ENCODE measurements at places on chromosomes 12 and 14.

- H3K27ac ChIP-seq: no peak overlapping the region
- no peak overlapping the region for H3K4me3 ChIP-seq
- no peaks in the 10 kb centered on the region for H3K27me3 ChIP-seq
- H3K4me1 ChIP-seq: no peaks in the 10 kb centered on the region
- no peak for DNase-seq
Observed at GRCh38 chr12:120771097-120771496, 45.5 kb downstream of the ACADS start.

DNA sequence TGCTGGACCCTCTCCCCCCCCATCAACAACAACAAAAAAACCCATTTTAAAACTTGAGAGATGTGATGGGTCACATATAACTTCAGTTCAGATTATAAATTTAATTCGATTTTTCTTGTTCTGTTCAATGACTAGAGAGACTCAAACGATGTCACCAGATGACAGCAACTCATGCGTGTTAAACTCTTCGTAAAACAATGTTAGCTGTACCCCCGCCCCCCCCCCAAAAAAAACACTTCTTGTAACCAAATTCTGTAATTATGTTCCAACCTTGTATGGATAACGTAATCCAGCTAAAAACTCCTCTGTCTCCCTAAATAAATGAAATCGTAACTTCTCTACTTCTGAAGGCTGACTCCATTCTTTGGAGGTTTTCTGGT is 614 bp upstream of the NACA start:
- DNase-seq: no peak
- H3K4me3 ChIP-seq: peak overlapping the region; percentile 91
- peak overlapping the region; percentile 97 for H3K27ac ChIP-seq
- H3K27me3 ChIP-seq: no peaks in the 10 kb centered on the region
- H3K4me1 ChIP-seq: peaks cover 22% of the 10 kb centered on the region
- peaks cover 61% of the 10 kb centered on the region for H3K36me3 ChIP-seq

DNA sequence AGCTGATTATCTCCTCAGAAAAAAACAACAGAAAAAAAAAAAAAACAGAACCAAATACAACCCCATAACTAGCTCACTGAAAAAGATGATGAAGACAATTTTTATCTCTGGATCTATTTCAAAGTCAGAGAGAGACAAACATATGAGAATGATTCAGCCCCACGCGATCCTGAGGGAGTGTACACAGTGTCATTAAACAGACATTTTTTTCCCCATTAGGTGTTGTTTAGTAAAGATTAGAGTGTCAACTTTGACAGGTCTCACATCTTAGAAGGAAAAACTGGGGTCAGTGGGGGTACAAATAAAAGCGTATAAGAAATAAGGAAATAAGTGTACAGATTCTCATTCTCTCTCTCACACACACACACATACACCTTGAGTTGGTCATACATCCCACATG is 635.4 kb downstream of the NRXN3 start:
- no peak overlapping the region for H3K4me3 ChIP-seq
- H3K36me3 ChIP-seq: no peaks in the 10 kb centered on the region
- H3K4me1 ChIP-seq: peaks cover 13% of the 10 kb centered on the region
- no peaks in the 10 kb centered on the region for H3K27me3 ChIP-seq

GRCh38 chr14:22479776-22480464 is 109.1 kb downstream of the DAD1 start:
- H3K27ac ChIP-seq: no peak overlapping the region
- DNase-seq: no peak
- H3K36me3 ChIP-seq: no peaks in the 10 kb centered on the region
- peaks cover 58% of the 10 kb centered on the region for H3K27me3 ChIP-seq
- no peak overlapping the region for H3K4me3 ChIP-seq

All from MCF 10A (cell line).